ENCODE measurements at places on chromosomes 7 and 10. TPM values are rescaled to one million over a fixed set of nuclear protein-coding genes. Genes with fewer than 3 reads are reported as not detected.

Gene CPN1
- total RNA-seq, result not detected

Gene TMEM236
- total RNA-seq, result 1.7 TPM

Gene LMOD2
- not detected for total RNA-seq

Gene CASD1
- total RNA-seq, result 17.1 TPM

Gene MACROH2A2
- total RNA-seq, result 3.5 TPM

Gene FAM237B
- total RNA-seq, result not detected

Gene DDX56
- 56.8 TPM for total RNA-seq

Gene NEBL
- 2.8 TPM for total RNA-seq

Gene PKD1L1
- 0.52 TPM for total RNA-seq

Gene TMEM184A
- 0.06 TPM for total RNA-seq

Gene CPVL
- total RNA-seq, result 50.2 TPM

Gene BAMBI
- 18.3 TPM for total RNA-seq

Gene CCDC3
- total RNA-seq, result 119 TPM

Gene ANKRD30A
- total RNA-seq, result not detected

Measured in aorta (tissue), 5 donors.